ENCODE measurements at places on chromosomes 1 and 21.

DNA sequence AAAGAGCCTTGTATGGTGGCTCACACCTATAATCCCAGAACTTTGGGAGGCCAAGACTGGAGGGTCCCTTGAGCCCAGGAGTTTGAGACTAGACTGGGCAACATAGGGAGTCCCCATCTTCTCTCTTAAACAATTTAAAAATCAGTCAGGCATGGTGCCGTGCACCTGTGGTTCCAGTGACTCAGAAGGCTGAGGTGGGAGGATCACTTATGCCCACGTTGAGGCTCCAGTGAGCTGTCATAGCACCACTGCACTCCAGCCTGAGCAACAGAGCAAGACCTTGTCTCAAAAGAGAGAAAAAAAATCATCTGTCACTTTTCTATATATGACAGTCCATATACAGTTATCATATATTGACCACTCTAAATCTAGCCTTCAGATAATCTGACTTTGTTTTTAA lies 658.3 kb downstream of the LTN1 start:
- DNase-seq: no peak

GRCh38 chr1:47460456-47460855 lies 22.6 kb downstream of the FOXD2 start:
- DNase-seq: no peak

DNA sequence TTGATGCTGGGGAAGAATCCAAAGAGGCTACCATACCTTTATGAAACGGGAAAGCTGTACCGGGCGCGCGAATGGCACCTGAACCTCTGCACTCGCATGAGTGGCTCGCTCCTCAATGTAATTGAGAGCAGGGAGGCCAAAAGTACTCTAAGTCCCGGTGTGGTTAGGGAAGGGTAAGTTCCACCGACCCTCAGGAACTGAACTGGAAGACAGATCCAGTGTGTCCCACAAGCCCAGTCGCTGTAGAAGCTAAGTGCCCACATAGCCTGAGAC lies 1.0 kb downstream of the GATAD2B start:
- no peak for DNase-seq

DNA sequence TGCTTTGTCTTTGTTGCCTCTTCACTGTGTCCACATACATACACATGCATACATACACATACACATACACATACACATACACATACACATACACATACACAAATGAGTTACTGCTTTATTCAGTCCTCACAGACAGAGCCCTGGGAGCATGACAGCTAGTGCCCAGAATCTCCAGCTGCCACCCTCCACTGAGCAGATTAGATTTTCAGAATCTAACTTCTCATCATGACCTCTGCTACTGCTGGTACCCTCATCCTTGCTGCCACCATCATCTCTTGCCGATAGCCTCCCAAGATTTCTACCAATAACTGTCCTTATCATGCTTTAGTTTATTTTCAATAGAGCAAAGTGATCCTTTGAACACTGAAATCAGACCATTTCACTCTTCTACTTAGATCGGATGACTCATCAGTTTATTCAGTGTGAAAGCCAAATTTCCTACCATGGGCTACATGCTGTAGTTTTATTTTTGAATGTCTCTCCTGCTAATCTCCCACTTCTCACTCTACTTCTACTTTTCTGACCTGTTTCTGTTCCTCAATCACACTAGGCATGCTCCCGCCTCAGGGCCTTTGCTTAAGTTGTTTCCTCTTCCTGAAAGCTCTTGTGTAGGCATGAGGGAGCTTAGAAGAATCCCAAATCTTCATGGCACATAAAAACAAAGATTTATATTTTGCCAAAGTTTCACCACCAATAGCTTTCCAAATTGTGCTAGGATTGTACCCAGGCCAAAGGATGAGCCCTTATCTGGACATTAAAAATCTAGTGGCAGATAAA lies 43.0 kb downstream of the ATP6V1G3 start:
- no peak for DNase-seq

- DNase-seq: no peak
These were observed 11.8 kb upstream of the OTUD7B start for GRCh38 chr1:150022357-150022756.

GRCh38 chr21:29115899-29116298 lies 14.5 kb upstream of the MAP3K7CL start:
- DNase-seq: no peak

- DNase-seq: no peak
These were observed 46.8 kb upstream of the SOX13 start for GRCh38 chr1:204025917-204026707.

DNA sequence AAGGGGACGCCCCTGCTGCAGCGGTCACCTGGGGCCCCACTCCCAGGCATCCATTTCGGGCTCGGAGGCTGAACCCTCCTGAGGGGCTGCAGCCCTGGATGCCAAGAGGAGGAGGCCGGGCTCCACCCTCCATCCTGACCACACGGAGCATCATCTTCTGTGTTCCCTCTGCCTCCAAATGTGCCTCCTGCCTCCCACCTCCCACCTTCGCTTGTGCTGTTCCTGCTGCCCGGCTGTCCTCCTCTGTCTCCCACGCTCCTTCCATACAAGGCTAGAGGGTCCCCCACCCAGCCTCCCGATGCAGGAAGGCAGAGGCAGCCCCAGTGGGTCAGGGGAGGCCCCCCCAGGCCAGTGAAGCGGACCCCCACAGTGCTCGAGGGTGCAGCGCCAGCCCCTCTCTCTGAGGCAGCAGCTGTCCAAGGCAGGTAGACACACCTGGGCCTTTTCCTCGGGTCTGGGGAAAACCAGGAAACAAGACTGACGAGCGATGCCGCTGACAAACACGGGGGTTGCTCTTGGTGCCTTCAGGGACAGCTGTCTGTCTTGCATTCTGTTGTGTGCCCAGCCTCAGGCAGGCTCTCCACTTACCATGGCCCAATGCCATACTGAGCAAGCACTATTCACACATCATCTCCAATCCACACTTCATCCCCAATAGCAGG lies 16.8 kb upstream of the PLEKHG5 start:
- DNase-seq: no peak

DNA sequence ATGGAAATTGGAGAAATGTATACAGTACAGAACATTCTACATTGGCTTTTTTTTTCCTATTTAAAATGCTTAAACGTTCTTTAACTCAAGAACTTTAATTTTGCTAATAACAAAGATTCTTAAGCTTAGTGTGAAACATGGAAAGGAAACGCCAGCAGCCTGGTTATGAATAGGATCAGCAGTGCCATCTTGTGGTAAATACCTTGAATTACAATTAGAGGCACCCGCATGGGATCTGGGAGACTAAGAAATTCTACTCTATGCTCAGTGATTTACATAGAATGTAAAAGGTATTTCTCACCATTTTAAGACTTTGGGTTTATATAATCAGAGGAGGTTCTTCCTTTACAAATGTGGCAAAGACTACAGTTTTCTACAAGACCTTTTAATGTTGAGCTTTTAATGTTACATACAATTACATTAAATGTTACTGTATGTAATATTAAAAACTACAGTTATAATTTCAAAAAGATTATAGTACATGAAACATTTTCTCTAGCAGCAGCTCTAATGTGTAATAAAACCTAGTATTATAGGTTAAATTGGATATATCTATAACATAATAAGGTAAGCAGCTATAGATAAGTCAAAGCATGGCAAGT lies 32.1 kb upstream of the APOBEC4 start:
- peak; percentile 37 for DNase-seq
